Small intestine (tissue), 16 donors: ENCODE measurements at places on chromosomes 11 and 22. TPM values are rescaled to one million over a fixed set of nuclear protein-coding genes. Genes with fewer than 3 reads are reported as not detected.

DNA sequence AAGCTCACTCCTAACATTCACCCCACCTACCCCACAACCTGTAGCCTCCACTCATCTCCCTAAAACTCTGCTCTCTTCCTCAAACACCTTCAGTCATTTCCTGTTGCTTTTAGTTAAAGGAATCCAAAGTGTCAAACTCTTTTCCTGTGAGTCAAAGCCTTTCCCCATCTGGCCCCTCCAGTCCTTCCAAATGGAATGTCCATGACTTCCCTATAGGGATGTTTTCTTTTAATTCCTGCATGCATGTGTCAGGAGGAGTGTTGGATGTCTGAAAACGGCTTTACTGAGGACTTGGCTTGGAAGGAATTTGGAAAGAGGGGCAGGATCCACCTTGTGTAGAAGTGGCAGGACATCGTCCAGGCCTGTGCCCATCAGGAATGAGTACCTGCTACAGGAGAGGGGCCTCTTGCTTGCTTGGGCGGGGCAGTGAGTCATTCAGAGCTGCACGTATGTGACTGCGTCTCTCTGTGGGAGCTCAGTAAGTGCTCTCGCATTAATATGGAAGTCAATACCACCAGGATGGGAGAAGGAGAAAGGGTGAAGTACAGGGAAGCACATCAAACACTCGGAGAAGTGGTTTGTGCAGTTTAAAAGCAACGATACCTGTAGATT, 491.9 kb downstream of the OPCML start:
- peak; percentile 6 for DNase-seq

DNA sequence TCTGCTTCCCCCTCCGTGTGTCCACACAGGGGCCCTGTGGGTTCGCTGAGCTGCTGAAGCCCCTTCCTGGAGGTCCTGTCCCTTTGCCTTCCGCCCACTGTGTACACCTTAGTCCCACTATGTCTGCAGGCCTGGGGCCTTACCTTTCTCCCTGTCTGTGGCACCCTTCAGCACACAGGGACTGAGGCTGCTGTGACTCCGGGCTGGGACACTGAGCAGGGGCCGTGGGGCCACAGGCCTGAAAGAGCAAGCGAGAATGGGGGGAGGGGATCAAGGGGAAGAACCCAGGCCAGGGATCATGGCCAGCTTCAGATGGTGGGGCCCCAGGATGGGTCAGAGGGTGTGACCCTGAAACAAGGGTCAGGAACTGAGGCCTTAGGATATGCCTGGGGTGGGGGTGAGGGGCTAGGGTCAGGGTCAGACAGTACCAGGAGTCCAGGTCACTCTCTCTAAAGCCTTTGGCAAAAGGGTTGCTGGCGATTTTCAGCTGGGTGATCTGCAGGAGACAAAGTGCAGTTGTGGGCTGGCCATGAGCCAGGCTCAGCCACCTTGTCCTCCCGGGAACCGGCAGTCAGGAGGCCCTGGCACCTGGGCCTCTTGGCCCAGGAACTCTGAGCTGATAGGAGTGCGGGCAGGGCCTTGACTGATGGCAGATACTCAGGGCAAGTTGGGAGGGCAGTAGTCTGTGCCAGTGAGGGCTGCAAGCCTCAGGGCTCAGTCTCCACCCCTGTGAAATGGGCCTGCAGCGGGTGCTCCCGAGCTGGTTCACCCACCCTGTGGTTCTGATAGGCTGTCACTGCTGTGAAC, 2.6 kb upstream of the NUDT8 start:
- peak; percentile 95 for DNase-seq

- no peak for DNase-seq
Observed at GRCh38 chr11:16365581-16366228, 9.4 kb upstream of the SOX6 start.

DNA sequence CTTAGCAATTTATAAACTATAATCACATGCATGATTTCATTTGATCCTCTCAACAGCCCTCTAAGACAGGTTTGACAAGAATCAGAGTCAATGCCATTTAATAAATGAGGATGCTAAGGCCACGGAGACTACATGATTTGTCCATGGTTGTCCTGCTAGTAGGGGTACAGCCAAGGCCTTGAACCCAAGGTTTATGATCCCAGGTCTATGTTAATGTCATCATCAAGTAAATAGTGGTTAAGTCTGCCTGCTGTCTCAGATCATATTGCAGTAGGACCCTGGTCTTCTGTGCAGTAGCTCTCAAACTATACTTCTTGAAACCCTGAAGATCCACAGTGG, 17.7 kb upstream of the SYTL2 start:
- no peak for DNase-seq

- DNase-seq, result no peak
Observed at GRCh38 chr11:9799886-9800285, 136.0 kb downstream of the SWAP70 start.

BACE1 gene
- polyA plus RNA-seq, result 2.2 TPM

SLC22A25 gene
- not detected for polyA plus RNA-seq

GRCh38 chr11:24697522-24698111, 200.8 kb downstream of the LUZP2 start:
- DNase-seq, result no peak

FAT3 gene
- 0.44 TPM for polyA plus RNA-seq

DNA sequence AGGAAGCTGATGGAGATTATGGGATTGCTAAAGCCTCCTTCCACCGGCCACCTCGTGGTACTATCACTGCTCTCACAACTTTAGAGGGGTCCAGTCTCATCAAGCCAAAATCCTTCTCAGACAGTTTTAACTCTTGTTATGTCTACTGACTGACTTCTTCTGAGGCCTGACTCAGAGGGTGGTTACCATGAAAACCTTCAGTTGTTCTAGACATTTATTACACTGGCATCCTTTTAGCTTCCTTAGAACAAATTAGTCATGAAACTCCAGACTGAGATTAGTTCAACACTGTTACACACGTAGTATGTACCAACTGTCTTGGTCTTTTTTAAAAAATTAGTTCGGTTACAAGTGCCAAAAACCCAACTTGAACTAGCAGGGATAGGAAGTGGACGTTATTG, 7.5 kb downstream of the DIXDC1 start:
- no peak for DNase-seq

DNA sequence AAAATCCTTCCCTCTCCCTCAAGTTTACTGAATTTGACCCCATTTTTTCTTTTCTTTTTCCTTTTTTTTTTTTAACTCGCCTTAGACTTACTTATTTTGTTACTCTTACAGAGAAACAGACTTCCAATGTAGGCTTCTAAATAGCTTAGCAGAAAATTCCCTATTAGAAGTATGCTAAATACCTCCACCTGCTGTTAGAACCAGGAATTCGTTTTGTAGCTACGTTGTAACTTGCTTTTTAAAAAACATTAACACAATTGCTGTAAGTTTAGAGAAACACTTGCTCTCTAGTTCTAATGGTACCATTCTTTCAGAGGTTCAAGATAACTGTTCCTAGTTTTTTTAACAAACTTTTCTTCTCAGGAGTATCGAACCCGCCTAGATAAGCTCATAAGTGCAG, 324.2 kb downstream of the DCDC1 start:
- DNase-seq, result peak; percentile 46

GRCh38 chr22:46516638-46517037, 20.8 kb downstream of the CELSR1 start:
- DNase-seq, result no peak

PHLDA2 gene
- 28.6 TPM for polyA plus RNA-seq

LRRC75B gene
- 123 TPM for polyA plus RNA-seq

DNA sequence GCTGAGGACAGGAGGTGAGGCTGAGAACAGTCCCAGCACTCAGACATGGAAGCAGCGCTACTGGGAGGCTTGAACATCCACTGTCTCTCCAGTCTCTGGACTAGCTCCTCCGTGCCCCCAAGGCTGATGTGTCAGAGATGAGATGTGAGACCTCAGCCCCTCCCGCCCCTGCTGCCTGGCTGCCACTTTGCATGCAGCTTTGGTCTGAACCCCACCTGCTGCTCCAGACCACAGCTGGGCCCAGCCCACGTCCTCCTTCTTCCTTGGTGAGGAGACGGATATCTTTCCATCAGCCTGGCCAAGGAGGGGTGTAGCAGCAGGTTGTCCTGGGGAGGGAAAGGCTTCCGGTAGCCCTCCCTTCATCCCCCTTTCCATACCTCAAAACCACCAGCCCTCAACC, 148.0 kb upstream of the B3GAT1 start:
- DNase-seq, result no peak

GRCh38 chr22:38317995-38318715, 922 bp upstream of the CSNK1E start:
- peak; percentile 95 for DNase-seq

NXPE2 gene
- 2.7 TPM for polyA plus RNA-seq

DNA sequence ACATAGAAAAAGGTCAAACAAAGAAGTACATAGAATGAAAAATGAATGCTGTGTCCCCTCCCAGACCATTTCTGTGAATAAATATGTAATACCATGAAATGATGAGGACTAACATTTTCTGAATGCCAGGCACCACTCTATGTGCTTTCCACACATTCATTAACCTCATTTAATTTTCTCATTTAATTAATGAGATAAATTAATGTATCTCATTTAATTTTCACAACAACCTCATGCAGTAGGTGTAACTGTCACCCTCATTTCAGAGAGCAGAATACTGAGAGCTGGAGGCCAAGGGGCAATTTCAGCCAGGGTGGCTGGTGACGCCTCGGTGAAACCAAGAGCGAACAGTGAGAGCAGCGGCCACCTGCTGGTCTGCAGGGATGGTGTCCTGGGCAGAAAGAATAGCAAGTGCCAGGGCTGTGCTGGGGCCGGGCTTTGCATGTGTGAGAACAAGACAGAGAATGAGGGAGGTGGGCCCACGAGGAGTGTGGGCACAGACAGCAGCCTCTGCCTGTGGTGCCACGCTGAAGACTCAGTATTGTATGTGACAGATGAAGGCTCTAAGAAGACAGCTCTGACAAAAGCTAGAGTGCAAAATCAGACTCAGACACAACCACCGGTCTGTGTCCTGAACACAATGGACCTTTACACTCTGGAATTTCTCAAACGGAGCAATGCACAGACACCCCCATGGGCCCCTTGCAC, 1.8 kb upstream of the SERPIND1 start:
- DNase-seq, result no peak

- DNase-seq, result no peak
Observed at GRCh38 chr11:69066122-69067112, 17.7 kb downstream of the TPCN2 start.

DNA sequence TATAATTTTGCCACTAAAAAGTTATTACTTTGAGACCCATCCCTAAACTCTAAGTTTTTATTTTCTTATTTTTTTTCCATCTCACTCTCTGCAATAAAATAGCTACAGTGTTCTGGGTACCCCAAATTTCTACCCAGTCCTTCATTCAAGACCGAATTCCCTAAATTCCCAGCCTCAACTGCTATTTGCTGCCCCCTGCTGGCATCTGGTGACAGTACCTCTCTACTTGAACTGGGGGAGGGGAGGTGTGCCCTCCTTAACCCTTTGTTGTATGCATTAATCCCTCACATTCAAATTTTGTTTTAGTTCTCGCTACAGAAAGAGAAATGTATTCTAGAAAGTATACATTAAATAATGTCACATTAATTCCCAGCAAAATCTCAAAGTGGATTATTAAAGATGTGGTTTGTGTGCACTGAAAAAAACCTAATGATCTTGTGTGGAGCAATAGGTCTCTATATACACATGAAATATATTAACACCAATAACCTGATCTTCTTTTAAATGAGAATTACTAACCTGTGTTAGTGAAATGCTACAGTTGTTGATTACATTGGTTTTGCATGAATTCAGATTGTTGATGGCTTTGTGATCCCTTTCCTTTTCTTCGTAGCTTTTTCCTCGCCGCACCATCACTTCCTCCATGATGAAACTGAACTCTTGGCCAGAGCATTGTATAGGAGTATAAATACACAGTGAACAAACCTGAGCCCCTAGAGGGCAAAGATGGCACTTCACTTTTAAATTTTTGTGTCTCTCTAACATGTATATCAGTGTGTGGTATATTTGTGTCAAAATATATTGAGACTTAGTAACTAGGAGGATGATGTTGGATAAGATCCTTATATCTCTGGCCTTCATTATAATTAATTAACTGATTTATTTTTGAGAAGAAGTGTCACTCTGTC, 590.0 kb downstream of the METTL15 start:
- DNase-seq, result peak; percentile 43

ACTN3 gene
- 0.19 TPM for polyA plus RNA-seq

OSM gene
- not detected for polyA plus RNA-seq

- DNase-seq, result no peak
Observed at GRCh38 chr11:8070417-8071115, 10.4 kb upstream of the TUB start.

GRCh38 chr22:41557401-41558240, 3.2 kb upstream of the CSDC2 start:
- DNase-seq, result no peak

DNA sequence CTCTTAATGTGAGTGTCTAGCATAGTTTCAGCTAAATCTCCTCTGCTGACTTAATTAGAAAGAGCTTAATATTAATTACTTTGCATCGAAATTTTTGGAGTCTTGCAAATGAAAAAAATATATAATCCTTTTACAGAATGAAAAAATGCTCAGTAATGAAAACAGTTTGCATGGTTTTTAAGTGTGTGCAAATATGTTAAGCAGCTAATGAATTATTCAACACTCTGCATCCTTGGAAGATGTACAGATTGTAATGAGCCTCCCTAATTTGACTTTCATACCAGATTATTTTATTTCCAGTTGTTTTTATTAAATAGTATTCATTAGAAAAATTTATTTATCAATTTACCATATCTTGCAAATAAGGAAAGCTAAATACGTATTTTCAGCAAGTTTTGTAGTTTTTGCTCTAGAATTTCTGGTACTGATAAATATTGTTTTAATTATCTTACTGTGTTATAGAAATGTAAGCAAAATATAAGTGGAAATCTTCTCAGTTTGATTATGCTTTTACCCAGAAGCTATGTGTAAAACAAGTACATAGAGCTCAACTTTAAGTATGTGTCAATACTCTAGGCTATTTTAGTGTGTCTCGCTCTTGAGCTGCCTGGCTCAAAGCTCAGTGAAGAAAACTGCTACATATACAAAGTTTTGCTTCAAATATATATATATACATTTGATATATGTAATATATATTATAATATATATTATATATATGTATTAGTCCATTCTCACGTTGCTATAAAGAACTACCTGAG, 714.9 kb upstream of the LUZP2 start:
- no peak for DNase-seq

GRCh38 chr22:24051568-24051967, 40.5 kb downstream of the CABIN1 start:
- DNase-seq, result no peak

DNA sequence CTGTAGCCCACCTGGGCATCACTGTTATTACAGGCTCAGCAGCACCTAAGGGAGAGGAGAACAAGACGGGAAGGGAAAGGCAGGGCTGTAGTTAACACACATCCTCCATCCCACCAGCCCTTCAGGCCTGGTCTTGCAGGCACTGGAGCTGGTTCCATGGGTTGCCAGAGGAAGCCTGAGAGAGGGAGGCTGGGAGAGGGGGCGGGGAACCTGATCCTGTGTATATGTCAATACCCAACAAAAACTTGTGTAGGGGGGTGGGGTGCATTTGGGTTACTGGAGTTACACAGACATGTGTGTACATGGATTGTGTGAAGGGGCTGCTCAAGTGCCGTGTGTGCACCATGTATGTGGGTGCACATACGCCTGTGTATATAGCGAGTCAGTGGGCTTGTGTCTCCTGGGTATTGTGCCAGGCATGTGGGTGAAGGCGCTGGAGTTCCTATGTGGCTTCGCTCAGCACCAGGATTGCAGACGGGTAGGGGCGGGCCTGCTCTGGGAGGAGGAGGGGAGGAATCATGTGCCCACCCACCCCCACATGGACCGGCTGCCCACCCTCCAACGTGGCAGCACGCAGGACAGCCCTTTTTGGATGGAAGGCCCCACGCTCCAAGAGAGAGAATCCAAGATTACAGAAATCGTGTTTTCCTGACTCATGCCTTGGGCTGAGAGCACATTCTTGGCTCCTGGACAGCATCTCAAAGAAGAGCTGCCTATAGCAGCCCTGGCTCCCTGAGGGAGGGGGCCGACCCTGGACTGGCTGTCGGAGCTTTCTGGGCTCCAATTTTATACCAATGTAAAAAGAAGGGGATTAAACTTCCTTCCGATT, 4.2 kb upstream of the SERPINH1 start:
- no peak for DNase-seq

FAM118A gene
- polyA plus RNA-seq, result 76.3 TPM
